Stimulated activated CD8-positive, alpha-beta memory T cell treated with anti-CD3 and anti-CD28 coated beads, Interleukin-12 subunit alpha, Interleukin-12 subunit beta, amount 100 ng/mL, for 1 hour (primary cell): ENCODE measurements at places on chromosomes 3 and 15.

- no peak for DNase-seq
Observed at GRCh38 chr15:23763021-23763420, 75.9 kb upstream of the NDN start.

GRCh38 chr3:39327746-39328349 is 1.7 kb upstream of the CCR8 start:
- DNase-seq, result no peak

GRCh38 chr15:62647202-62647842 is 395.2 kb upstream of the TPM1 start:
- no peak for DNase-seq

GRCh38 chr15:20356444-20356910 is 185.1 kb downstream of the GOLGA6L6 start:
- DNase-seq, result peak; percentile 86

- DNase-seq, result no peak
Observed at GRCh38 chr3:133948131-133948810, 52.6 kb upstream of the RAB6B start.

DNA sequence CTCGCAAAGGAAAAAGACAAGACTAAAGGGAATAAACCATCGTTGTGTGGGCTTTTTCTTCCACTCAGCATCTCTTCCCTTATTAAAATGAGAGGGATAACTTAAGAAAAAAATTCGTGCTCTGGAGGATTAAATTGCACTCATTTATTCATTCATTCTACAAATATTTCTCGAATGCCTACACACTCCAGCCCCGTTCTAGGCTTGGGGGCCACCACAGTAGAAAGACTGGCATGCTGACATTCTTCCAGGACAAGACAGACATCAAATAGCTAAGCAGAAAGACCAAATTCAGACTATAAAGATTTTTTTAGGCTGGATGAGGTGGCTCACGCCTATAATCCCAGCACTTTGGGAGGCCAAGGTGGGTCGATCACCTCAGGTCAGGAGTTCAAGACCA is 65.3 kb upstream of the IL12A start:
- DNase-seq, result no peak

DNA sequence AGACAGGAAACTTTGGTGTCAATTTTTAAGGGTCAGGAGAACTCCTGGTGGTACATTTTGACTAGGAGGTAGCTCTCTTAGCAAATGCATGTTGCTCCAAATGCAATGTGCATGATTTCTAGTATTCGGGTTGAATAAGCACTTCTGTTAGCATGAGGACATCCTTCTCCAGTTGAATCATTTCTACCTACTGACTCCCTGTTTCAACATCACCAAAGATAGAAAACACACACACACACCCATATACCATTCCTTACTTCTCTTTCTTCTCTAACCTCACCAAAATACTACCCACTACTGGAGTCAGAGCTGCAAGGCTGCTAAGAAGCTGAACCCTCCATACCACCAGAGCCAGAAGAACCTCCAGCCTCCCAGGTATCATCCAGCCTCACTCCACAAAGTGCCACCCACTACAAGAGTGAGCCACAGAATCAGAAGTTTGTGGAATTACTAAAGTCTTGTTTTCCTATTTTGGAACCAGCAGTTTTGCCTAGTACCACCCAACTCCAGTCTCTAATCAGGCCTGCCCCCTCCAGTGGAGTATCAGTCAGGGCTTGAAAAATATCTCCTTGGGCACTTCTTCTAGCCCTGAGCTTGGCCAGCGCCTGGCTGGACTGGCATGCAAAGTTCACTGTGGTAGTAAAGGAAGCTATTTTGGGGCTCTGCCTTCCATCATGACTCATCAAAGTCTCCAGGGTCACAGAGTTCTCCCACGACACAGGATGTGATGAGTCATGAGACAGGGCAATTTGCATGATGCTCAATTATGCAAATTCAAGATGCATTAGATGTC is 110.3 kb downstream of the CYP19A1 start:
- DNase-seq, result no peak

DNA sequence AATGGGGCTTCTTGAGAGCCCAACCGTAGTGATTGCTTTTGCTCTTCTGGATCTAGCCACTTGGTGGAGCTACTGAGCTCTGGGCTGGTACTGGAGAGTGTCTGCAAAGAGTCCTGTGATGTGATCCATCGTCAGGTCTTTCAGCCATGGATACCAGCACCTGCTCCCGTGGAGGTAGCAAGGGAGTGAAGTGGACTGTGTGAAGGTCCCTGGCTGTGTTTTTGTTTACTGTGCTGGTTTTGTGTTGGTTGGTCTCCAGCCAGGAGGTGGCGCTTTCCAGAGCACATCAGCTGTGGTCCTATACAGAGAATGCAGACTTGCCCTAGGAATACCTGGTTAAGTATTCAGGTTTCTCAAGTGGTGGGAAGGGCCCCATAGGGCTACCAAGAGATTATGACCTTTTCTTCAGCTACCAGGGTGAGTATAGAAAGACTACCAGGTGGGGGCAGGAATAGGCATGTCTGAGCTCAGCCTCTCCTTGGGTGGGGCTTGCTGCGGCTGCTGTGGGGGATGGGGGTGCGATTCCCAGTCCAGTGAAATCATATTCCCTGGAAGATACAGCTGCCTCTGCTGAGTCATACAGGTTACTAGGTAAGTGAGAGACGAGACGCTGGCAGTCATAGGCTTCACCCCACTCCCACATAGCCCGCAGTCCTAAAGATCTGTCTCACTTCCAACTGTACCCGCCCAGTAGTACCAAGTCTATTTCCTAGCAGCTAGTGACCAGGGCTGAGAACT is 733.7 kb downstream of the ZNF385D start:
- no peak for DNase-seq

DNA sequence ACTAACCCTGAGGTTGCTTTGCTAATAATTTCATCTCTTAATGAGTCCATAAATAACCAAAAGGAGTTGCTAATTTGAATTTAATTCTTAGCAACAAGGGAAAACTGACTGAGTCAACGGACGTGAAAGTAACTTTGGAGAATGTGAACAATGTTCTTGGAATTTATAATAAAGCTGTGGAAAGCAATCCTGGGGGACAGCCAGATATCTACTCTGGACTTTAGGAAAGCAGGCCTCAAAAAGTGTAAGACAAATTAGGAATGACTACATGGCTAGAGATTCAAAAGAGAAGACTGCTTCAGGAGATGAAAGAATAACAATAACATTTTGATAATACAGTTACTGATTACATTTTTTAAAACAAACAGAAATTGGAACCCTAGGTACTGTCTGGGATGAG is 318.4 kb upstream of the COL8A1 start:
- no peak for DNase-seq

- DNase-seq, result no peak
Observed at GRCh38 chr3:53274938-53275605, 19.2 kb upstream of the TKT start.

- no peak for DNase-seq
Observed at GRCh38 chr3:182357928-182358327, 435.4 kb upstream of the ATP11B start.

GRCh38 chr3:107227091-107227490 is 150.1 kb upstream of the CCDC54 start:
- DNase-seq, result no peak

GRCh38 chr3:71701251-71701762 is 23.9 kb downstream of the EIF4E3 start:
- no peak for DNase-seq

GRCh38 chr3:151635905-151636304 is 97.8 kb upstream of the AADACL2 start:
- DNase-seq, result no peak

DNA sequence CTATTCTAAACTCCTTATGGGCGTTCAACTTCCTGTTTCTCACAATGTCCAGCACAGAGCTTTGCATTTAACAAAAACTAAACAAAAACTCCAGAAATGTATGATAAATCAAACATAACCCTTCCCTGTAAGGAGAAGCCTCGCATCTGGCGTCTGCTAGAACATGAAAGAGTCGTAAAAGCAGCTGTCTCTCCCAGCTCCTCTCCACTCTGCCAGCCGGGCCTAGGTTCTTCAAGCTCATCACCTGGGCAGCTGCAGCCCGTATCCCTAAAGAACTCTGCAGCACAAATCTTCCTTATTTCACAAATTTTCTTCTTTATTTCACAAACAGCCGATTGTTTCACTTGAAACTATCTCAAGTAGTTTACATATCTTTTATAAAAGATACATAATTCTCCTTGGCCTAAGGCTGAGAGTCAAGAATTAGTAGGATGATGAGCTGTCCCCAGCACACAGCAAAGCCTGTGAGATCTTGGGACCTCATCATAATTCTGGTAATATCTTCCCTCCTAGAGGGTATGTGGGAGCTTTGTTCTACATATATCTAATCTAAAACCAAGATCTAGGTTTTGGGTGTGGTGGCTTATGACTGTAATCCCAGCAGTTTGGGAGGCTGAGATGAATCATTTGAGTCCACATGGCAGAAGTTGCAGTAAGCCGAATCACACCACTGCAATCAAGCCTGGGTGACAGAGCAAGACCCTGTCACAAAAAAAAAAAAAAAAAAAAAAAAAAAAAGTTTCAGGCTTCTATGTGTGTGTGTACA is 35.3 kb downstream of the ANXA2 start:
- DNase-seq, result no peak

GRCh38 chr3:30069056-30069455 is 537.3 kb upstream of the TGFBR2 start:
- DNase-seq, result no peak

GRCh38 chr15:32674681-32675080 is 33.2 kb downstream of the SCG5 start:
- DNase-seq, result no peak

- DNase-seq, result no peak
Observed at GRCh38 chr3:73710340-73710739, 85.6 kb upstream of the PDZRN3 start.

DNA sequence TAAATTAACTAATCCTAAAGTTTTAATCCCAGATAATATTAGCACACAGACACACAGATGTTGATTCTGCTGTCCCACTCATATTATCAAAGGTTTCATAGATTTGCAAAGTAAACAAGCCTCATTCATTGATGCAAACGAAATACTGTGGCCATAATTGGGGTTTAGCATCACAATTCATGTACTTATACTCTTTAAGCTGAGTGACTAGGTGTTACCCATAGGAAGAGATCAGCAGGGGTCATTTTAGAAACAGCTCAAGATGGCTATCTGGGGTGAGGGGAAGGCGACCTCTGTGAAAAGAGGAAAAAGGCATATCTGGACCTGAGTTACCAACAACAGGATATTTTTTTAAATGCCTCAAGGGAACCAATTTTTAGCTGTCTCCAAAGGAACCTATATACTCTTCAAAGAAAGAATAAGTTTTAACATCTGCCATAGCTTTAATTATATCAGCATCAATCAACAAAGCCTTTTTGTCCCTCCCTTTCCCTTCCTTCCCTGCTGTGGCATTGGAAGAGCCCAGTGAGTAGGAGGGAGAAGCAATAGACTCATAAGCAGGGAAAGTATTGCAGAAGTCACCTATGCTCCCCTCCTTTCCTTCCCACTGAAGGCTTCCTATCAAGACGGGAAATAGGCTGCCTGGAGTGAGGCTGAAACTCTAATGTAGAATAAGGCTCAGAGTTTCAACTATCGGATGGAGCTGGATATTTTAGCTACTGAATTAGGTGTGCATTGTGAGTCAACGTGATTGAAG is 553.4 kb downstream of the ZIC1 start:
- no peak for DNase-seq

DNA sequence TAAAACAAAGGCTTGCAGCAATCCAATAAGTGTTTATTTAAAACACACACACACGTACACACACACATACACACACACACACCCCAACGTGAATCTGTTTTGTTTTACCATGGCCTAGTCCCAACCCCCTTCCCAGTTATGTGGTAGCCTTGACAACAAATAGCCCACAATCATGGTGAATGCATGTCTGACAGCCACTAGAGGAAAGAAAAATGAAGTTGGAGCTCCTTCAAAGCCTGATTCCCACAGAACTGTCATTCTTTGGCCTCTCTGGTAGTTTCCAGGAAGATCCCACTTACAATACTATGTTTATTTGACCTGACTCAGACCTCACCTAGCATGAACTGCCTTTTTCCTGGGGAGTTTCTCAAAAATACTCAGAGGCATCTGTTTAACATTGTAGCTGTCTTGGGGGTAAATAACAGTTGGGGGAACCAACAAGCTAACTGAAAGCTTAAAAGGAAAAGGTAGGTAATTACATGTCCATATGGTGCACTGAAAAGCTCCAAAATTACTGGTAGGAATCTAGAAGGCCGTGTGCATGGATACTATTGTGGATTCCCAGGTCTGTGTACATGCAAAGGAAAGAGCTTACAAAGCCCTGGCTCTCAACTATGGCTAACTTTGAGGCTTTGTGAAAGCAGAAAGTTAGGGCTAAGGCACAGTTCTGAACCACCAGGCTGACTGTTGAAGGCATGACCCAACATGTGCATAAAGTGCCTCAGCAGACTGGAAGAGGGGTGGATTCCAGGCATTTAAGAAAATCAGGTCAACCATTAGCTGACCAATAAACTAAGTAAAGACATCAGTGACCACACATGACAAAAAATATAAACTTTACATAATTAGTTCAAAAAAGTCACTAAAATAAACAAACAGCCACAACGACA is 65.3 kb downstream of the FAIM start:
- DNase-seq, result no peak

DNA sequence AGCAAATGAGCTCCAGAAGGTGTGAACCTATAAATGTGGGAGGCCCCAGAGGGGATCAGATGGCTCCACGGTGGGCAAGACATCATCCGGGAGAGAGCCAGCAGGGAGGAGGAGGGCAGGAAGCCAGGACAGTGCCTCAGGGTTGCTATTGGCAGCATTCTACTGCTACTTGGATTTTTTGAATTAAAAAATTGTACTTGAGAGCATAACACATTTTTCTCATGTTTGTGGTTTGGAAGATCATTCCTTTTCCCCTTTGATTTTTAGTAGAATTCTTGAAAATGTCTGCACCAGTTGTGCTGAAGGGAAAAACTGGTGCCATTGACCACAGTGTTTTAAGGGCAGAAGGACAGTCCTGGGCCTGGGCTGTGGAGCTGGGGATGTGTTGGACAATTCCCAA is 59.2 kb downstream of the LYZL4 start:
- no peak for DNase-seq

GRCh38 chr3:150059729-150060128 is 89.0 kb upstream of the PFN2 start:
- DNase-seq, result no peak

- DNase-seq, result no peak
Observed at GRCh38 chr3:193780810-193781478, 187.9 kb downstream of the OPA1 start.

GRCh38 chr15:50222181-50222580 is 40.2 kb downstream of the SLC27A2 start:
- no peak for DNase-seq

- no peak for DNase-seq
Observed at GRCh38 chr3:158166223-158166622, 56.3 kb downstream of the RSRC1 start.
